ENCODE measurements at places on chromosomes 12 and 14.
A peak's percentile ranks its signal among the peaks of the same experiment; 100 is the strongest.

- DNase-seq: no peak
Measured at GRCh38 chr14:24417832-24418491, 11.5 kb downstream of the CBLN3 start.

DNA sequence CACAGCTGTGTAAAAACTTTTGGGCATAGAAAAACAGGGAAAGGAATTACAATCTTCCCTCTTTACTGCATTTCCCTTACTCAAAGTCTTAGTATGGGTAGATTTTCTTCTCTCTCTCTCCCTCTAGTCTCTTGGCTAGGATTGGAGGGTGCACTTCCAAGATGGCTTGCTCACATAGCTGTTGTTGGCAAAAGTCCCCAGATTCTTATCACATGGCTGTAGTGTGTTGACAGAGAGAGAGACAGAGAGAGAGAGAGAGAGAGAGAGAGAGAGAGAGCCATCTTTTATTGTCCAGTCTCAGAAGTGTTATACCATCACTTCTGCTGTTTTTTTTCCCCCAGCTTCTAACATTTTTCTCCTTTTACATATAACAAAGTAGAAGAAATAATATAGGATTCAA, 6.3 kb upstream of the OR4E2 start:
- DNase-seq: no peak

- no peak for DNase-seq
Measured at GRCh38 chr14:101072945-101073597, 169.5 kb upstream of the RTL1 start.

DNA sequence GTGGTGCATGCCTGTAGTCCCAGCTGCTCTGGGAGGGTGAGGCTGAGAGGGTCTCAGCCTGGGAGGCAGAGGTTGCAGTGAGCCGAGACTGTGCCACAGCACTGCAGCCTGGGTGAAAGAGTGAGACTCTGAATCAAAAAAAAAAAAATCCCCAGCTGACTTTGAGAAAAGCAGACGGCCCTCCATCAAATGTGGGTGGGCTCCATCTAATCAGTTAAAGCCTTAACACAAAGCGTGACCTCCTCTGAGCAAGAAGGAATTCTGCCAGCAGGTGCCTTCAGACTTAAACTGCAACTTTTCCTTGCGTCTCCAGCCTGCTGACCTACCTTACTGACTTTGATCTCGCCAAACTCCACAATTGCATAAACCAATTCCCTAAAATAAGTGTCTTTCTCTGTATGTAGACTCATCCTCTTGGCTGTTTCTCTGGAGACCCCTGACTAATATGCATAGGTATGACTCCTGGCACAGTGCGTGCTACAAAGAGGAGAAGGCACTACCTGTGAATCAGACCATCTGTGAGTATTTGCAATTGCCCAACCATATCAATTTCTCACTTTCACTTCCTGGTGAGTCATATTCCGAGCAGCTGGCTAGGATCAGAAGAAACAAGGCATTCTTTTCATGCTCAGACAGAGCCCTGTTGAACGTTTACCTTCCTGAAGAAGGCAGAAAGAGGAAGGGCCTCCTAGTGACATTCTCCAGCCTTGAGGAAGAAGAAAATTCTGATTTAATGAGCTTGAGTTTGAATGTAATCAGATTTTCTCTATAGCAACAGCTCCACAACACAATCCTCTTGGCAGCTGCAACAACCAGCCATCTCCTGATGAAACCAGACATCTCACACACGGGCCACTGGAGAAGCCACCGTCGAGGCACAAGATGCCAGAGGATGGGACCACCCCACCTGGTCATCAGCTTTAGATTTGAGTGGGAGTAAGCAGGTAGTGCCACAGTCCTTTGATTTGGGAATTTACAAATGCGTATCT, 54.3 kb downstream of the CLMN start:
- peak; percentile 47 for DNase-seq

DNA sequence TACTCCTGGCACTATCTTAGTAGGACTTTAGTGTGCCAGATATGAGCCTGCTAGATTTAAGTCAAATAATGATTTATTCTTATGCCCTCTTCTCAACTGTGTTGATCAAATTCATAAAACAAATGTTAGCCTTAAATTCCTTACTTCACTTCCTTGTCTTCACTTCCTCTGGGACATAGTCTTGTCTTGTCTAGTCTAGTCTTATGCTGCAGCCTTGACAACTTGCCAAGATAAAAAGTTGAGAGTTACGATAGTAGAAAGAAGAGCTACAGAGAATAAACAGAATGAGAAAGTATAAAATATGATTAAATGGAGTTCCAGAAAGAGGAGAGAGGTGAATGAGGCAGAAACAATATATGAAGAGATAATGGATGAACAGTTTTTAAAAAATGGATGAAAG, 378.1 kb downstream of the DAD1 start:
- no peak for DNase-seq

- no peak for DNase-seq
Measured at GRCh38 chr14:29317423-29317822, 550.8 kb downstream of the FOXG1 start.

DNA sequence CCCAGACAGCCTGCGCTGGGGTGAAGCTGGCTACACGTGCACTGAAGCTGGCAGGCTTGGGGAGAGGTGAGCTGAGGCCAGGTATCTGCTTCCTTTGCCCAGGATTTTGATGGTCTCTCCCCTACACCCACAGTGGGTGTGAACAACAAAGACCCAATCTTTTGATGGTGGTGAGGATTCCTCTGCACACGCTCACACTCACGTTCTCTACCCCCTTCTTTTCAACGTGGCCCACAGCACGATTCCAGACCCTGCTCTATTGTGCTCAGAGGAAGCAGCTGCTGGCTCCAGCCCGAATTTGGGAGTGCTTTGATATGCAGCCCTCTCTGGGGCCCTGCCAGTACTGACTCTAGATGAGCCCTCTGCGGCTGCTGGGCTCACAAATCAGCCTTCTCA, 4.9 kb downstream of the CD9 start:
- DNase-seq: no peak

GRCh38 chr14:61670576-61670975, 24.7 kb upstream of the HIF1A start:
- no peak for DNase-seq

- no peak for DNase-seq
Measured at GRCh38 chr12:123041811-123042655, 61.6 kb downstream of the ARL6IP4 start.

DNA sequence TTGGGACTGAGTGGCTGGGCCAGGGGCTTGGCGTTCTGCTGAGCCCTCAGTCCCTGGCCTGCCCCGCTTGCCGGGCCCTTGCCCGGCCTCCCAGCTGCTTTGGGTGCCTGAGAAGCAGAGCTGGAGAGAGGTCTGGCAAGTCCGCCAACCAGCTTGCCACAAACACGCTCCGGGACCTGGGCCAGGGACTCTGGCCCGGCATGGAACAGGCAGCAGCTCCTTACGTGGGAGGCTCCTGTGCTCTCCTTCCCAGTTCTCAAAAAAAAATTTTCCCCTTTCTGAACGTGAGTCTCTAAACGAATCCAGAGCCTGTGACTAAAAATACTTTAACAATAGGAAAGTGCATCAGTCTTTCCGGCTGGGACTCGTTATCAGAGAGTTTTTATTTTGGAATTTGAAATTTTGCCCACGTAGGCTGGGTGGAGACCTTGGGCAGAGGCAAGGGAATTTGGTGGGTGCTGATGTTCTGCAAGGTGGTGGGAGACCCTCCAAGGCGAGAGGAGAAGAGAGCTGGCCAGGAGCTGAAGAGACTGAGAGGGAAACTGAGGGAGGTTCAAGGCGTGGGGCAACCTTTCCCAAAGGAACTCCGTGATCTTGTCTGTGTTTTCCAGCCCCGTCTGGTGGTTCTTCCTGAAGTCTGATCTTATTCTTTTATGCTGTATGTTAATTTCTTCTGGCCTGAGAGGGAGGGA, 6.8 kb upstream of the NR4A1 start:
- no peak for DNase-seq

DNA sequence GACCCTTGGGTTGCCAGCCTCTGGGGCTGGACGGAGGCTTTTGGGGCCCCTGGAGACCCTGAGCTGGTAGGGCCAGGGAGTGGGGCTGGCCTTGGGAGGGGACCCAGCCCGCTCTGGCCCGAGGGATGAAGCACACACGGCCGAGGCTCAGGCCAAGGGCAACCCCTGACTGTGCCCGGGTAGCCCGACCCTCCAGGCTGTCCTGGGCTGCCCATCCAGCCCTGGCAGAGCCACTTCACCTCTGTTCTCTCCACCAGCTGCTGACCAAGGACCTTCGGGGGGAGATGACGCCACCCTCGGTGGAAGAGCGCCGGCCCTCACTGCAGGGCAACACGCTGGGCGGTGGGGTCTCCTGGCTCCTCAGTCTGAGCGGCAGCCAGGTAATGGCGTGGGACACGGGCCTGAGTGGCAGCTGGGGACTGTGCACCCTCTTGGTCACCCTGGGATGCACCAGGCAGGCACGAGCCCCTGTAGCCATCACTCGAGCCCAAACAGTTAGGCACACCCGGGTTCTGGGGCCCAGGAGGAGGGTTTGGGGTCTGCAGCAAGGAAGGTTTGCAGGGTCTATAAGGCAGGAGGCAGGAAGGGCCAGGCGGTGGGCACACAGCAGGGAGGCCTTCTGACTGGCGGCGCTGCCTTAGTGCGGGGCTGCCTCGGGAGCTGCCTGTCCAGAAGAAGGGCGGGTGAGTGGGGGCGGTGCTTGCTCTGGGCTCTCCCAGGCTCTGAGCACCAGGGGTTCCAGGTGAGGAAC, 19.7 kb downstream of the ASPG start:
- DNase-seq: no peak

DNA sequence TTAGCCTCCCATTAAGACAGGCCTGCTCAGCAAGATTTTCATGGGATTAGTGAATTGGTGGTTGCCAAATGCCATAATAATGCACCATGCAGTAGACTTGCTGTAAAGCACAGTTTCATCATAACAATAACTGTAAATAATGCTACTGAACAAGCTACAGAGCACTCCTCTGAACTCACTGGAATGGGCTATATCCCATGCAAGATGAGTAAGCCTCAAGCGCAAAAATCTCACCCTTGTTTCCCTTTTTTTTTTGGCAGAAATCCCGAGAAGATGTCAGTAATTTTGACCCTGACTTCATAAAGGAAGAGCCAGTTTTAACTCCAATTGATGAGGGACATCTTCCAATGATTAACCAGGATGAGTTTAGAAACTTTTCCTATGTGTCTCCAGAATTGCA, 145.9 kb upstream of the HIF1A start:
- no peak for DNase-seq

DNA sequence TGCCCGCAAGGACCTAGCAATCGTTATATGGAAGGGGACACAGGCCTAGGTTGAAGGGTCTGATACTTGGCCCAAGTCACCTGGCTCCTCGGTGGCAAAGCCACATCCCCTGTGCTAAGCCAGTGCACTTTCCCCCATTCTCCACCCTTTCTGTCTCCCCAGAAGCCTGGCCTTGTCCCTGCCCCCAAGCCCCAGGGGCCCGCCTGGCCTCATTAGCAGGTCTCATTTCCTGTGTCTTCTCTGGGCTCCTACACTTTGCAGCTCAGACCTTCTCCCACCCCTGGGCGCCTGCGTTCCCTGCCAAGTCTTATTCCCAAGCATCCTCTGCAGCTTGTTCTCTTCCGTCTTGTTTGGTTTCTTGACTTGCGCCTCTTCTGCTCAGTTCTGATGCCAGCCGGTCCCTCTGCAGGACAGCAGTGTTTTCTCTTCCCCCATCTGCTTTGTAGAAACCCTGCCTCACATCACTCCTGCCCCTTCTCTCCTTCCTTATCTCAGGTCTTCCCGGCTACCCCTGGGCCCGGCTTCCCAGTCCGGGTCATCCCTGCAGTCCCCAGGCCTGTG, 66.7 kb downstream of the SLC24A4 start:
- no peak for DNase-seq

DNA sequence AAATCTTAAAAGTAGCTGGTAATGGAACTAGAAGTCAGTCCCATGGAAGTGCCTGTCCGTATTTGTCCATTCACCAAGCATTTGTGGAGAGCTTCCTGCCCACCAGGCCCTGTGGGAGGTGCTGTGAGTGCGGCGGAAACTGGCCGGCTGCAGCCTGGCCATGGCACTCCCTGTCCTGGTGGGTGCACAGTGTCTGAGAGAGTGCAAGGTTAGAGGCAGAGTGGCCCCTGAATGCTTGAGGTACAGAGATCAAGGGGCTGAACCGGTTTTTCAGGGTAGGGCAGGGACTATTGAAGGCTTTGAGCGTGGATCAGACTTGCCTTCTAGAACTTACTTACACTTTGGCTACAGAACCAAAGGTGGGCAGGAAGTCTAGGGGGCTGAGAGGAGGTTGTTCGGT, 92.9 kb downstream of the ESR2 start:
- DNase-seq: no peak

- DNase-seq: no peak
Measured at GRCh38 chr14:69768873-69769272, 1.9 kb downstream of the SRSF5 start.

Data from NCI-H1048 (cell line).